ENCODE measurements at places on chromosomes 2 and 18.

DNA sequence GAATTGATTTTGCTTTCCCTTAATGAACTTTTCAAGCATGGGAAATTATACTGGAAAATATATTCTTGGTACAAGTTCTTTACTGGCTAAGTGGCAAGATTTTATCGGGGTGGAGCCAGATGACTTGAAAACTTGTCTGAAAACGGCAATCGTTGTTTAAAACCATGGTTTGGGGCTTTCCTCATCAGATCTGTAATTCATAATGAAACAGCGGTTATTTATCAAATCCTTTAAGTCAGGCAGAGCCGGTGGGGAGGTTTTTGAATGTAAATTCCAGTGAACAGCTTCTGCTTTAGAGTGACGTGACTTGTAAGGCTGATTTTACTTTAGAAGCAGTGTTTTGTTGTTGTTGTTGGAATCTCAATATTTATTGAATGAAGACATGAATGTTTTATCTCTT, 2.6 kb downstream of the SEC11C start:
- no peak for DNase-seq

DNA sequence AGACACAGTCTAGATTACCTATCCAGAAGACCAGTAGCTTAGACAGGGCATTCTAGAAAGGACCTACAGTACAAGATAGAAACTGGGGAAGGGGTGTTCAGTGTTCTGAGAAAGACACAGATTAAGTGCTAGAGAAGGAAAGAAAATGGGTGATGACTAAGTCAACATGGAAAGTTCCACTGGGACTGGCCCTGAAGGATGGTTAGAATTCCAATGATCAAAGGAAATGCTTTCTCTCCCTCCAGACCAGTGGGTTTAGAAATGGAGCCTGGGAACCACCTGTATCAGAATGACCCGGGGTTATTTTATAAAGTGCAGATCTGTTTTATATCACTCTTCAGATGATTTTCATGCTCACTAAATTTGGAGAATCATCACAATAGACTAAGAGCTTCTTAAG, 5.8 kb upstream of the COLEC12 start:
- no peak for DNase-seq

DNA sequence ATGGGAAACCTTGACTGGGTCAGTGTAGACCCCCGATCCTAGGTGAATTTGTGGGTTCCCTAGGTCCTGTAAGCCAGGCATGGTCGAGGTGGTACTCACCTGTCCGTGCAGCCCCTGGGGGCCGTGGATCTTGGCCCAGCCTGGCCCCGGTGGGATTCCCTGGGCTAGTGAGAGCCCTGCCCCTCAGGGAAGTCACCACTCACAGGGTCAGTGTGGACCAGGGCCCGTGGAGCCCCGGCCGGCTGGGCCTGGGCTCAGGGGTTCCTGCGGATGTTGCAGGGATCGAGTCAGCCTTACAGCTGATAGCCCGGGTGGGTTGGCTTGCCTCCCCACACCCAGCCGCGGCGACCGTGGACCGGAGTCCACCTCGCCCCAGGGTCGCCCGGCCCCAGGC, 528 bp downstream of the ATG9A start:
- no peak for DNase-seq

- DNase-seq, result no peak
Measured at GRCh38 chr2:28352610-28353195, 40.0 kb upstream of the FOSL2 start.
